ENCODE measurements at places on chromosomes 7 and 10.
A peak's percentile ranks its signal among the peaks of the same experiment; 100 is the strongest.

- DNase-seq, result no peak
Observed at GRCh38 chr10:80159166-80159873, 26.8 kb downstream of the PLAC9 start.

- peak; percentile 18 for DNase-seq
Observed at GRCh38 chr7:155763691-155764437, 48.4 kb downstream of the SHH start.

DNA sequence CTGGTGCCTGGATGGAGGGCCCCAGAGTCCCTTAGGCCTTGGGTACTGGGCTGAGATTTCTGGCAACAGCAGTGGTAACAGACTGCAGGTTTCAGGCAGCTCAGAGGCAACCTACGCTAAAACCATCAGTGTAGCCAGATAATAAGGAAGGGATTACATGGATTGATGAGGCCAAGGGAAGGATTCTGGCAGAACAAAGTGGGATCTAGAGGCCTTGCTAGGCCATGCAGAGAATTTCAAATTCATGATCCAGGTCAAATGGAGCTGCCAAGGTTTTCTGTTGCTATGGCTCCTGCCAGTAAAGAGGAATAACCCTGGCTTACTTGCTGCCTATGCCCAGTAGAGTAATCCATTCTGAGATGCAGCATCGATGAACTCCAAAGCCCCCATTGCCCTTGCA, 445.7 kb downstream of the ADRA2A start:
- no peak for DNase-seq

- no peak for DNase-seq
Observed at GRCh38 chr10:101595591-101596433, 7.7 kb downstream of the DPCD start.

GRCh38 chr10:77512219-77512578, 125.4 kb downstream of the KCNMA1 start:
- no peak for DNase-seq

- no peak for DNase-seq
Observed at GRCh38 chr7:107666790-107667189, 6.2 kb downstream of the SLC26A4 start.

- DNase-seq, result no peak
Observed at GRCh38 chr10:132347211-132347930, 15.4 kb downstream of the LRRC27 start.

DNA sequence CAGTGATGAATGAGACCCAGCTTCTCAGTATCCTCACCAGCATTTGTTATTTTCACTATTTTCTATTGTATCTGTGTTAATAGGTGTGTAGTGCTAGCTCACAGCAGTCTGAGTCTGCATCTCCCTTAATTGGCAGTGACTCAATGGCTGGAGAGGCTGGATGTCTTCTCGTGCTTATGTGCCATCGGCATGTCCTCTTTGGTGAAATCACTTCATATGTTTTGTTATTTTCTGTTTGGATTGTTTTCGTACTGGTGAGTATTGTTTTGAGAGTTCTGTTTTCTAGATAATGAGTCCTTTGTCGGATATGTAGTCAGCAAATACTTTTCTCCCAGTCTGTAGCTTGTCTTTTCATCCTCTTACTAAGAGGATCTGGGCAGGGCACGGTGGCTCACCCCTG, 66.1 kb downstream of the AMZ1 start:
- no peak for DNase-seq

- no peak for DNase-seq
Observed at GRCh38 chr7:35386816-35387706, 133.2 kb upstream of the TBX20 start.

GRCh38 chr10:119166118-119166500, 595 bp upstream of the SFXN4 start:
- no peak for DNase-seq

- DNase-seq, result no peak
Observed at GRCh38 chr10:43648095-43648397, 635 bp downstream of the ZNF32 start.

DNA sequence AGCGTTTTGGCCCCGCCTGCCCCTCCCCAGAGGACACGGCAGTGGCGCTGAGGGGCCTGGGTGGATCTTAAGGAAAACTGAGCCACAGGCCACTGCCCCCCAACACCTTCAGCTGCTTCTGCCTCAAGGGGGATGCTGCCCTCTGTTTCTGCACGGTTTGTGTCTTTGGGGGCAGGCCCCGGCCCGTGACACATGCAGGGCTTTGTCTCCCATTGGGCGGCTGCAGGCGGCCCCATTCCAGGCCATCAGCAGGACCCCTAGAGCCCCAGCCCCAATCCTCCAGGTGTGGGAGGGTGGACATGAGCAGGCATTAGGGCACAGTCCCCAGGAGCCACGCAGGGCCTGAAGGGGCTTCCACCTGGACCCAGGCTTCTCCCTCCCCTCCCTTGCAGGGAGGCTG, 25.3 kb upstream of the PPP2R2D start:
- DNase-seq, result no peak

GRCh38 chr10:129546106-129546505, 79.1 kb downstream of the MGMT start:
- DNase-seq, result no peak

DNA sequence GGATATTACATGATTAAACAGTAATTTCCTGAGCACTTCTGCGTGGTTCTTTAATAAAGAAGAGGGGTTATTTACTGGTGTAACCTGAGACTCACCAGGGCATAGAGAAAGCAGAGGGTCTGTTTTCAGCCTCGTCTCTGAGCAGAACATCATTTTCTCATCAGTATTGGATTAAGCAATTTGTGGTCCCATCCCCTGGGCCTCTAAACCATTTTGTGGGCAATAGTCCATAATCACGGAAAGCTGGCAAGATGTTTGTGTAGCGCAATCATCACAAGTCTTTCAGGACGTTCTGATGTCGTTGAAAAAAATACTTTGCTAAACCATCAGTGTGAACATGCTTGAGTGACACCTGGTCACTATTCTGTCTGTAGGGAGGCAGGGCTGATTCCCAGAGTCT, 37.1 kb upstream of the SEC61G start:
- no peak for DNase-seq

GRCh38 chr7:19161671-19162070, 16.4 kb upstream of the FERD3L start:
- DNase-seq, result no peak

- DNase-seq, result no peak
Observed at GRCh38 chr7:134599371-134599770, 47.3 kb upstream of the BPGM start.

DNA sequence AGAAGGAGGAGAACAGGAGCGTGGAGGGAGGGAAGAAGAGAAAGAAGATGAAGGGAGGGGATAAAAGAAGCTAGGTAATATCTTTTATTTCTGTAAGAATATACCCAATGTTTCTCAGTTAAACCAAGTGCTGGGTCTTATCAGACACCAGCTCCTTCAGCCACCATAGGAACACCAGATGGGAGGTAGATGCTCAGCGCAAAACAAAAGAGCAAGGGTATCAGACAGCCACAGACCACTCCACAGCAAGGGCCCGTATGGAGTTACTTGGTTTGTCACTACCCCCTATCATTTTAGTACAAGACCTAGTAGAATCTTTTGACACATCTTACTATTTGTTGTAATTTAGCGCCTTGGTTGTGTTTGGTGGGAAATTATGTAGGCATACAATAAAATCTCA, 65.9 kb upstream of the FAM133B start:
- no peak for DNase-seq

GRCh38 chr7:71444130-71444529, 312.2 kb downstream of the GALNT17 start:
- DNase-seq, result no peak

DNA sequence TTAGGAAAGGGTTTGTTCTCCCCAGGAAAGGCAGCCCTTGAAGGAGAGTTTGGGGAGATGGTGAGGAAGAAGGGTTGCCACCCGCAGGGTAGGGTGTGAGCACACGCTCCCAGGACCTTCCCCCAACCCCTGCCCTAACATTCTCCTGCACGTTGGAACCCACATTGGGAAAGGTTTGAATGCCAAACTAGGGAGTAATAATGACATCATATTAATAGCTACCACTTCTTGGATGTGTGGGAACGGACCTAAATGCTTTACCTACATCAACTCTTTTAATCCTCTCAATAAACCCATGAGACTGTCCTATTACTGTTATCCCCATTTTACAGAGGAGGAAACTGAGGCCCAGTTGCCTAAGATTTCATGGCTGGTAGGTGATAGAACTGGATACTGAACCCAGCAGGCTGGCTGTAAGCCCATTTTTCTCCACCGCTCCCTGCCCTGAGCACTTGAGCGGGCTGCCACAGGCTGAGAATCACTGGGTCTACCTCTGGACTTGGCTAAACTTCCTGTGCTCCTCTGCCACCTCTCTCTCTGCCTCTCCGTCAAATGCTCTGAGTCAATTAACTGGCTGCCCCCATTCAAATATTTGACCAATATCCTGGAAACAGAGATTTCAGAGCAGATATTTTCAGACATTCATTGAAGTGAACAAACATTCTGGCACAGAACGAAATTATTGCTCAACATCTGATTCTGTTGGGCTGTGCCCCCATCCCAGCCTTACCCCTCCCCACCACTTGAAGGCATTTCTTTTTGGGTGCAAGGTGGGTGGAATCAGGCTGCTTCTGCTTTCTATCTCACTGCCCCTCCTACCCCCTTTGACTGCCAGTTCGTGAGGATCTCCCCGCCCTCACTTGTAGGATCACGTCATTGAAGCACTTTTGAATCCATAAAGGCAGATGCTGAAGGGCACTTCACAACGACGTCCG, 129.7 kb downstream of the C10orf105 start:
- no peak for DNase-seq

DNA sequence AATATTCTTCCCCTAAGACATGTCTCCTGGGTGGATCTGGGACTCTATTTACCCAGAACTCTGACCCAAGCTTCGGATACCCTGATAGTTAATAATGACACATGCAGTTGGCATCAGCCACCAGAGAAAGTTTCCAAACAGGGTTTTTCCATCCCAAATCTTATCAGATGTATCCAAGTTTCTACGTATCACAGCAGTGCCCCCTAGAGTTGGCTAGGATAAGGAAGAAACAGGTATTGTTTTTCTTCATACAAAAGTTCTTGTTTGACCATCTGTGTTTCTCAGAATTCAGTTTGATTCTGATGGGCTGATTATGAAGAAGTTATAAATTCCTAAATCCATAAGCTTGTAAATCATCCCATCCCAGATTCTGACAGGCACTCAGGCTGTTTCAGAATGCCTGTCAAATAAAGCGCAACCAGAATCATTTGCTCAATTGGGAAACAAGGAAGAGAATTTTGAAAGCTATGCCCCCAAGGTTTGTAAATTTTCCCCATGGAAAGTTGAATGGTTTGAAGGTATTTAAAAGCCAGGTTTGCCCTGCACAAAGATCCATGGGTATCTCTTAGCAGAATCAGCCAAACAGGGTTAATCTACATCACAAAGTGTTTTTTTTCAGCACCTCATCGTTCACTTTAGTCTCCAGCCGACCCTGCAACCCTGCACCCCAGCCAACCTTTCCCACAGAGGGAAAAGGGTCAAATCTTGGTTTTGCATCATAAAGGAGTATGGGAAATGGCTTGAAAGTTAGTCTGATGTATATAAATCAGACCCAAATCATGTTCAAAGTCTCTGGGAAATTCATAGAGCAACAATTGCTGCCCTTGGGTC, 47.4 kb downstream of the NRAP start:
- no peak for DNase-seq

GRCh38 chr7:38177621-38178003, 433 bp upstream of the STARD3NL start:
- no peak for DNase-seq

DNA sequence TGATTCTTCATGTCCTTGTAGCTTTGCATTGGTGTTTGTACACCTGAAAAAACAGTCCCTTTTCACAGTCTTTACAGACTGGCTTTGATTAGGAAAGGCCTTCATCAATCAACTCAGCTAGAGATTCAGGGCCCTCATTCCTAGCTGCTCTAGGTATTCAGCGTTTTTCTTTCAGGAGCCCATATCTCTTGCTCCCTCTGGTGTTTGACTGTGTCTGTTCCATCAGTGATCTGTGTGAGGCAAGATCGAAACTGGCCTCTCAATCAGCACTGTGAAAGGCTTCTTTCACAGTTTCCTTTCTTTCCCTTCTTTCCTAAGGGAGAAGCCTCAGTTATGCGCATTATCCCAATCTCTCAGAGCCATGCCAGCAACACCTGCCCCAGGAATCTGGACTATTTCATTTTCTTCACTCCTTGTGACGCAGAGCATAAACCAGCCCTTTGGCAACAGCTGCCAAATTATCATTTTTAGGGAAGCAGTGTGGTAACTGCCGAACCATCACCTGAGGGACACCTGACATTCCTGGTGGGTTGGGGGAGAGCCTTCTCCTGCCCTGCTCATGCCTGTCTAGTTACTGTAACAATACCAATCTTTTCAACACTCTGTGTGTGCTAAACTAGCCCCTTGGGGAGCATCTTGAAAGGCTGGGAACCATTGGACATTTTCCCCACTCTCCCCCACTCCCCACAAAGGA, 75.7 kb upstream of the CCDC71L start:
- peak; percentile 24 for DNase-seq

GRCh38 chr7:131524115-131524514, 32.3 kb downstream of the PODXL start:
- DNase-seq, result no peak

DNA sequence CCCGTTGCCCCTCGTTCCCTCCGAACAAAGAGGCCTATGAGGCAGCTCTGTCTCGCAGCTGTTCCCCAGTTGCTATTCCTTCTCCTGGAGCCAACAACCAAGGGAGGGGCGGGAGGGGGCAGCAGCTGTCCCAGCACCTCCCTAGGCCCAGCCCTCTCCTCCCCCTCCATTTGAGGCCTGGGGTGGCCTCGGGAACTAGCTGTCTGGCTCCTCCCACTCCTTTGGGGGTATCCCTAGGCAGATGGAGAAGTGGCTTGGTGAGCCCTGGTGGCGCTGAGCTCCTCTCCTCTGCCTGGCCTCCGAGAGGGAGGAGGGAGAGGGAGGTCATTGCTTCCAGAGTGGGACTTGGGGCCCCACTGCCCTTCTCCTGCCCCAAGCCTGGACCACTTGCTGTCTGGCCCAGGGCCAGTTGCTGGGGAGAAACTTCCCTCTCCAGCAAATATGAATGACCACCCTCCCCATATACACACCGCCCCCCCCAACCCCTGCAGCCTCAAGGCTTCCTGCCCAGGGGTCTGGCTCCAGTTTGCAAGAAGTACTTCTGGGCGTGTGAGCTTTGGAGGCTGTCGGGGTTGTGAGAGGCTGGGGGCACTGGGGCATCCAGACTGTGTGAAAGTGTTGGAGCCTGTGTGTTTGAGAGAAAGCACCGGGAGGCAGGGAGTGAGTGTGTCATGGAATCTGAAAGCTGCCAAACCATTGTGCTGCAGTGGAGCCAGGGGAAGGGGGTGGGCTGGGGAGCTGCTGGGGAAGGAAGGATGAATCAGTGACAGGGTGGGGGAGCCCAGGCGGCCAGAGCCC, 3.1 kb downstream of the FLNC start:
- no peak for DNase-seq

GRCh38 chr10:20855398-20856038, 41.6 kb downstream of the NEBL start:
- DNase-seq, result no peak

GRCh38 chr7:157495594-157495993, 158.8 kb downstream of the DNAJB6 start:
- no peak for DNase-seq

DNA sequence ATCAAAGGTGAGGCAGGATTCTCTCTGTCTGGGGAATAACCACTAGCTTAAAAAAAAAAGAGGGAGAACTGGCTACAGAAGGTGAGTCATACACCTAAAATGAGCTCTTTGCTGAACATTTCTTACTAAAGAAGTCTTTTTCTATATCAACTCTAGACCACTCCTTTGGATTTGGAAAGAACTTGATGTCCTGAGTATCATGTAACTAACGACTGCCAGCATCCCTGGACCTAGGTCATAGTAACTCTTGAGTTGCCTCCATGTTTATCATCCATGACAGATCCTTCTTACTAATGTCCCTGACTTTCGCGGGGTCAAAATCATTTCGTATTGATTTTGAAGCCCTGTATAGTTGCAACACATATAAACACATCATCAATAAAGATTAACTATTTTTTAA, 89.1 kb downstream of the CNOT4 start:
- DNase-seq, result no peak

Data from activated CD4-positive, CD25-positive, alpha-beta regulatory T cell treated with anti-CD3 and anti-CD28 coated beads, Interleukin-2, amount 50 U/mL, for 16 hours (primary cell).